HFFc6 (cell line): ENCODE measurements at places on chromosomes 16 and 17. TPM values are rescaled to one million over a fixed set of nuclear protein-coding genes. Genes with fewer than 3 reads are reported as not detected.
A peak's percentile ranks its signal among the peaks of the same experiment; 100 is the strongest.

DNA sequence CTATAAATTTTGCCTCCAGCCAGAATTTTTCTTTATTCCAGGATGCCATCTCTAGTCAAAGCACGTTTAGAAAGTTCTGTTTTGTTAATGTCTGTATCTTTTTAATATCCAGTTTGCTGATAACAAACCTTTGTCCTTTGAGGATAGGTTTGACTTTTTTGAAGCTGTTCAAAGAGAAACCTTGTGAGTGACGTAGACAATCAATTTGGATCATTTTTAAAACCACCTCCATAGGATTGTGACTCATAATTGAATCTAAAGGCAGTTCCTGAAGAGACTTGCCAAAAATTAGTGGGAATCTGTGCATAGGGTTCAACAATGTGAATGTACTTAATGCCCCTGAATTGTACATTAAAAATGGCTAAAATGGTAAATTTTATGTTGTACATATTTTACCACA is 5.9 kb downstream of the KRT31 start:
- DNase-seq, result no peak

CCL8 gene
- total RNA-seq, result not detected in 2 replicates

DNA sequence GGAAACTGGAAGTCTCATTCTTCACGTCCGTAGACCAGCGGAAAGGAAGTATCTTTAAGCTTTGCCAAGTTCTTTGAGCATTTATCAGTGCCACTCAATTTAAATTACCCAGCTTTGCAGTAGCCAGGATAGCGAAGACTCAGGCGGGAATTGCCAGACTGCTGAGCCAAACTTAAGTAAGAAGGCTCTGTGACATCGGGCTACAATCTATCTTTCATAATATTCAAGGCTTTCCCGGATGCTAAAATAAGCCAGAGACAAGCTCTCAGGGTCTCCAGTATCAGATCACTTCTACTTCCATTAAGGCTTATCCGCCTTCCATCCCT is 436 bp upstream of the BRIP1 start:
- DNase-seq, result no peak

- no peak for DNase-seq
Measured at GRCh38 chr16:64627288-64627687, 494.6 kb downstream of the CDH11 start.

GRCh38 chr16:67544329-67544841 is 15.8 kb downstream of the RIPOR1 start:
- no peak for DNase-seq

- DNase-seq, result no peak
Measured at GRCh38 chr16:30660424-30661261, 2.4 kb downstream of the FBRS start.

DNA sequence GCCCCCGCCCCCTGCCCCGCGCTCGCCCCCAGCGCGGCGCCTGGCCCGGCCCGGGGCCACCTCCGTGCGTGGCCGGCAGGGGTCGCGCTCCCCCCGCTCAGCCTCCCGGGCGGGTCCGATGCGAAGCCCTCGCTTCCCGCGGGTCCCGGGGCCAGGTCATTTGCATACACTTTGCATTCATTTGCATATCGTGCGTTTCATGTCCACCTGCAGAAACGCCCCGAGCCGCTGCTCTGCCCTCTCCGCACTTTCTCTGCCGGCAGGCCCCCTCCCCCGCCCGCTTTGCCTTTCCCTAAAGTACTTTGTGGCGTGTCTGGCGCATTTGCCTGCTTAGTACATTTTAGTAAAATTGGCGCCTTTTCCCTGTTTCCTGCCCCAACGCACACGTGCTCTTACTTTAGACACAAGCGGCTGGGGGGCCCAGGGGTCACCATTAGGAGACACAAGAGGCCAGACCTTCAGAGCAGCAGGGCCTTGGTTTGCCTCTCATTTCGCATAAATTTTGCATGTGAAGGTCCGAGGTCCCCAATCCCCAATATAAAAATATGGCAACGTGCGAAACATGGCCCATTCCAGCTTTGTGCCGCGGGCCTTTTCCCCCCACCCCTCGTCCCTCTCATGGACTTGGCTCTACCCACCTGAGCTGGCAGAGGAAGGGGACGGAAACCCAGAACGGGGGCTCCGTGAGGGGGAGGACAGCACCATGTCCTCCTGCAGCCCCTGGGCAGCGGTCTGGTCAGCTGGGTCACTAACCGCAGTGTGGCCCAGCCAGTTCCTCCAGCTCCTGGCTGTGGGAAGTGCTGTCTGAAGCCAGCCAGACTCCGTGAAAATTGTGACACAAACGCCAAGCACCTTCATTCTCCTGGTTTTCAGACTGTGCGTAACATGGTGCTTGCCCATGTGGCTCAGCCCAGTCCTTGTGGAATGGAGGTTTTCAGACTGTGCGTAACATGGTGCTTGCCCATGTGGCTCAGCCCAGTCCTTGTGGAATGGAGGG is 34.8 kb downstream of the CBFA2T3 start:
- DNase-seq, result no peak

GRCh38 chr17:80318166-80318565 is 57.5 kb downstream of the RNF213 start:
- no peak for DNase-seq

DNA sequence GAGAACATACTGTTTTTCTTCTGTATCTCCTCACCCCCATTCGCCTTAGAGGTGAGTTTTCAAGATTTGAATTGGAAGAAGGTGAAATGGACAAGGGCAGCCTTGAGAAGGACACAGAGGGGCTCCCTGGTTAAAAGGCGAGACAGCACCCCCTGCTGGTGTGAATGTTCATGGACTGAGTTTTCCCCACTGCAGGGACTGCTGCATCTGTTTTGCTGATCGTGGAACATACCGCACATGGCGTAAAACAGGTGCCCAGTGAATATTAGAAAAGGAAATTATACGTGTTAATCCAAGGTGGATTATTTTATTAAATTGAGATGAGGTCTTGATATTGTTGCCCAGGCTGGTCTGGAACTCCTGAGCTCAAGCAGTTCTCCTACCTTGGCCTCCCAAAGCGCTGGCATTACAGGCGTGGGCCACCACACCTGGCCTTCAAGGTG is 54.5 kb downstream of the NDE1 start:
- peak; percentile 51 for DNase-seq

- DNase-seq, result no peak
Measured at GRCh38 chr16:66563574-66564334, 2.5 kb upstream of the CMTM1 start.

GRCh38 chr17:9020824-9021157 is 519 bp upstream of the NTN1 start:
- DNase-seq, result no peak

TMEM101 gene
- 27.9 to 33.3 TPM (median 29.1 TPM) in 3 replicates for total RNA-seq

- no peak for DNase-seq
Measured at GRCh38 chr16:51243936-51244436, 92.9 kb upstream of the SALL1 start.

SLC16A5 gene
- 13.9 to 20.9 TPM (median 19.5 TPM) in 3 replicates for total RNA-seq

NSF gene
- 87.2 to 109 TPM (median 103 TPM) in 3 replicates for total RNA-seq

DNA sequence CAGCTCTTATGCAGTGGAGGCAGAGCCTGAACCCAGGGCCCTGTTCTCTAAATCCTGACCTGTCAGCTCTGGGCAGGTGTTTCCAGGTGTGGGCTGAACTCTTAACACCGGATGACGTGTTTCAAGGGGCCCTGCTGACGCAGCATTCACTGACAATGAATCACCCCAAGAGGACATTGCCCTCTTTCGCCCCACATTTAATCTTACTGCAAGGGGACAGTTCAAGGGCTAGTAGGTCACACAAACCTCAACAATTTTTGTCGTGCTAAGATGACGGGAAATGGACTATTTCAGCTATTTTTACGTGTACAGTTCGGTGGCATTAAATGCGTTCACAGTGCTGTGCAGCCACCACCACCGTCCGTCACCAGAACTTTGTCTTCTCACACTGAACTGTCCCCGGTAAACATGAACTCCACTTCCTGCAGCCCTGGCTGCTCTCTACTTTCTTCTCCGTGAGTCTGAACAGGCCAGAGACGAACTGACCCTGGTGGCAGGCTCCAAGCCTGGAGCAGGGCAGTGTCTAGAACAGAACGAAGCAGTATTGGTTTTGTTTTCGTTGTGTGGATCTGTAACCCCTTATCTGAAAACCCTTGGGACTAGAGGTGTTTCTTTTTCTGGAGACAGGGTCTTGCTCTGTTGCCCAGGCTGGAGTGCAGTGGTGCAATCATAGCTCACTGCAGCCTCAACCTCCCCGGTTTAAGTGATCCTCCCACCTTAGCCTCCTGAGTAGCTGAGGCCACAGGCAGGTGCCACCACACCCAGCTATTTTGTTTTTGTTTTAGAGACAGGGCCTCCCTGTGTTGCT is 88.4 kb upstream of the CIBAR2 start:
- DNase-seq, result no peak

KCNJ2 gene
- total RNA-seq, result 0.23 and 0.42 TPM in 2 replicates

ENO3 gene
- 2.6 to 4.6 TPM (median 4.3 TPM) in 3 replicates for total RNA-seq

GRCh38 chr17:47663912-47664623 is 14.3 kb downstream of the KPNB1 start:
- DNase-seq, result peak; percentile 48

CHCT1 gene
- not detected in 3 replicates for total RNA-seq

NOXO1 gene
- total RNA-seq, result 0.28 and 0.42 TPM in 2 replicates

DNA sequence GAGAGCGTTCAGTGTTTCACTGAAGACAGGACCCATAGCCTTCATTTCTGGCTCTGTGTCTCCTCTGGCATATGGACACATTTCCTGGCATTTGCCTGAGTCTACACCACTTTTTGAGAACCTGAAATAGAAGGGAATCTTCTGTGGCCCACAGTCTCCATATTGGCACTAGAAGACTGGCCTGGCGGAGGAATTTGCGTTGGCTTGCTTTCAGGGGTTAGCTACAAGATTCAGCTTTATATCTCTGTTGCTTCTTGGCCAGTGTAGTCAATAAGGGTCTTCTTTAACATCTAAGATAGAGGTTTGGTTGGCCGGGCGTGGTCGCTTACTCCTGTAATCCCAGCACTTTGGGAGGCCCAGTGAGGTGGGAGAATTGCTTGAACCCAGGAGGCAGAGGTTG is 12.8 kb upstream of the CLEC18C start:
- DNase-seq, result no peak

GRCh38 chr17:8159032-8159400 is 3.7 kb downstream of the VAMP2 start:
- DNase-seq, result no peak

GRCh38 chr17:66138120-66138519 is 53.8 kb downstream of the CEP112 start:
- DNase-seq, result no peak

- DNase-seq, result no peak
Measured at GRCh38 chr17:8940866-8941471, 24.5 kb downstream of the PIK3R5 start.

KRTAP3-2 gene
- not detected in 2 replicates for total RNA-seq

DNA sequence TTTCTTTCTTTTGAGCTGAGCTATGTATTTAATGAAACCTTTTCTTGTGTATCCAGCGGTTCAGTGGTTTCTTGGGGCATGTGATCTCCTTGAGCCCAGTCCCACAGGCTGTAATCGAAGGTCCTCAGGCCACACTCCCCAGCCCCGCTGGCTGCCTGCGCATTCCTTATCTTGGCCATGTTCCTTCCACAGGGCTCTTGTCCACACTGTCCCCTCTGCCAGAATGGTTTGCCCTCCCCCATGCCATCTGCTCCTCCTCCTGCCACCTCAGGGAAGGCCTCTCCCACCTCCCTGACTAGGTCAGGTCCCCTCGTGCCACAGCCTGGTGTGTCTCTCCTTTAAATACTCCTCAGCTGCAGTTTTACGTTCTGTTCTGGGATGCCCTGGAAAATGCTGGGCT is 12.1 kb upstream of the NLRC5 start:
- DNase-seq, result no peak

DNA sequence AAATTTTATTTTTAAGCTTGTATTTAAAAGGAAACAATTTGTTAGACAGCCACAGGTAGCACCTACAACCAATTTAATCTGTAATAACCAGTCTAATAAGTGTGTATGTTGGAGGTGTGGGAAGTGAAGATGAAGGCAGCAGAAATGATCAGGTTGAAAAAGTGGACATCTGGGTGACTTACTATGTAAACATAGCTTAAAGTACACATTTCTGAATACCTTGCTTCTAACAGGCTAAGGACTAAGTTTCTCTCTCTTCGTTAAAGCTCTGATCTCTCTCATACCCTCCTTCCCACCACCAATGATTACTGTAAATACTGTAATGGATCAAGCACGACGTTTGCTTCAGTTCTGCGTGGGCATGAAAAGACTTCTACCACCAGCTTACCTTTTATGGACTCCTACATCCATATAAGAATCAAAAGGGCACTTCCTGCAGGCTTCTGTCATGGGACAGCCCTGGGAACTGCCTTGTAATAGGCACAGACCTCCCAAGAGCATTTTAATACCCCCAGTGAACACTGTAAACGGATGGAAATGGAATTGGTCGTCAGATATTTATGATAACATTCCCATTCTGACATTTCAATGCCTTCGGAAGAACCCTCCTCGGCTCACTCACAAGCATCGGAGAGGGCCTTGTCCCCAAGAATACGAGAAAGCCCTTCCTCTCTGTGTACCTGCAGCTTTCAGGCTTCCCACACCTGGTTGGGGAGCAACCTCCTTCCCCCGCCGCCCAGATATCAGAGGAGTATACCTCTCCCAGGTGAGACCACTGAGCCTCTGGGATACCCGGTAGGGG is 700 bp downstream of the CCDC43 start:
- no peak for DNase-seq

OR3A1 gene
- not detected in 3 replicates for total RNA-seq

DNA sequence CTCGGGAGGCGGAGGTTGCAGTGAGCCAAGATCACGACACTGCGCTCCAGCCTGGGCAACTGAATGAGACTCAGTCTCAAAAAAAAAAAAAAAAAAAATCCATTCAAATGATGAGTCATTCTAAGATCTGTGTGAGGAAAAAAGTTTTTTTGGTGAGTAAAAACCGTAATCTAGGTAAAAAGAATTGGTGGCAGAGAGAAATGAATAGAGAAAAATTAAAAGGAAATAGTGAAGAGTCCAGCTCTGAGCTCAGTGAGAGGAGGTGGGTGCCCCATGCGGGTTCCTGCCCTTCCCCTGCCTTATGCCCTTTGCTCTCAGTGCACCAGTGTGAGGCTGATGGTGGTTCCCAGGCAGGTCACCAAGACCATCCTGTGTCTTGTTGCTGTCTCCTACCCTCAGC is 20.9 kb downstream of the GAN start:
- DNase-seq, result no peak

- DNase-seq, result no peak
Measured at GRCh38 chr16:53925526-53925925, 221.6 kb downstream of the FTO start.

GRCh38 chr17:82399601-82400101 is 18.5 kb upstream of the HEXD start:
- DNase-seq, result no peak

- peak; percentile 9 for DNase-seq
Measured at GRCh38 chr16:66459878-66460277, 32.8 kb downstream of the BEAN1 start.

AIPL1 gene
- total RNA-seq, result not detected in 3 replicates
